ENCODE measurements at places on chromosomes 6 and 20.

- DNase-seq, result no peak
Observed at GRCh38 chr20:25271486-25272222, 23.8 kb downstream of the PYGB start.

GRCh38 chr20:42714298-42715141, 475.2 kb downstream of the PTPRT start:
- peak; percentile 11 for DNase-seq

- DNase-seq, result no peak
Observed at GRCh38 chr6:34182751-34183531, 37.1 kb upstream of the GRM4 start.

GRCh38 chr6:56297022-56297989, 49.9 kb upstream of the COL21A1 start:
- no peak for DNase-seq

DNA sequence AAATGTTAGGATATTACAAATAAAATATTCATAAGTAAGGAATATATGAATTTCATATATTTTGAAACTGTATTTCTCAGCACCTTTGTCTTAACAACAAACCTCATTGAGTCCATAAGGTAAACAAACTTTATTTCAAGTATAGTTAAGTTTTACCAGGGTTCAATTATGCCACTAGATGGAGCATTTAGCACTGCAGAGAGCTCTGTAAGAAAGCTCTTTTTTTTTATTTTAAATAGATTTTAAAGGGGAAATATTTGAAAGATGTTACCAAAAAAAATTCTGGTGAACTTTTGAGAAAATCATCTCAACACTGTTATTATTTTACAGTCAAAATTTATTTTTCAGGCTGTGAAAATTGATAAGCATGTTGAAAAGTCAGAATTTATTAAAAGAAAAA, 955.2 kb upstream of the EYS start:
- peak; percentile 11 for DNase-seq

GRCh38 chr20:62644044-62644795, 1.9 kb downstream of the SLCO4A1 start:
- DNase-seq, result no peak

GRCh38 chr6:136470044-136470443, 80.2 kb downstream of the MAP7 start:
- no peak for DNase-seq

DNA sequence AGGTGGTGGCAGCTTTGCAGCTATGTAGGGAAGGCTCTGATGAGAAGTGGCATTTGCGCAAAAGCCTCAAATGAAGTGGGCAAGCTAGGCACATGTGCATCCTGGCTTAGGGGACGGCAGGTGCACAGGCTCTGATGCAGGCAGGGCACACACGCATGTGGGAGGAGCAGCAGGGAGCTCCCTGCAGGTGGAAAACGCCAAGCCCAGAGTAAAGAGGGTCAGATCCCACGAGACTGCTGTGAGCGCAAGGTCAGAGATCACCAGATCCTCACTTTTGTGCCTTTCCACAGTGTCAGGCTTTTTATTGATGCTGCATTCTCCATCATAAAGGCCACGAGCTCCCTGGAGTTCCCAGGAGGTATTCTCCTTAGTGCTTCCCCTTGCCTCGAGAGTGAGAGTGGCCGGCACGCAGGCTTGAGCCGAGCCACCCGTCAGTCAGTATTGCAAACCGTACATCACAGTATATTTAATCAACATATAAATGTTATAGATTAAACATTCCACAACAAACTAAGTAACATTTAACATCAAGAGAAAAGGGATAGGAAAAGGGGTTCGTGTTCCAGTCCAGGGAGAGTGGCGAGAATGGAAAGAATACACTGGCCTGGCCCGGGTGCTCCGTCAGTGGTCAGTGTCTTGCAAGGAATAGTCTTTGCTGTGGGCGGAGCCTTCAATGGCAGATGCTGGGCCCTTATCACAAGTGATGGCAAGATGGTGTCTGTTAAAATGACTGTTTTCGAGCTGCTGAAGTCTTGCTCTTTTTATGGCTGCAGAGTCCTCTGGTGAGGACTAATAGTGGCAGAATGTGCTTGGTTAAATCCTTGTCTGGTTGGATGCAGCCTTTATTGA, 109.4 kb downstream of the SYNDIG1 start:
- DNase-seq, result no peak

- DNase-seq, result peak; percentile 14
Observed at GRCh38 chr6:72552938-72553337, 68.9 kb upstream of the KCNQ5 start.

All from urothelium cell line (cell line).